ENCODE measurements at places on chromosomes 7 and 10.

- DNase-seq: no peak
These were observed 295.2 kb upstream of the CELF2 start for GRCh38 chr10:10722422-10722821.

DNA sequence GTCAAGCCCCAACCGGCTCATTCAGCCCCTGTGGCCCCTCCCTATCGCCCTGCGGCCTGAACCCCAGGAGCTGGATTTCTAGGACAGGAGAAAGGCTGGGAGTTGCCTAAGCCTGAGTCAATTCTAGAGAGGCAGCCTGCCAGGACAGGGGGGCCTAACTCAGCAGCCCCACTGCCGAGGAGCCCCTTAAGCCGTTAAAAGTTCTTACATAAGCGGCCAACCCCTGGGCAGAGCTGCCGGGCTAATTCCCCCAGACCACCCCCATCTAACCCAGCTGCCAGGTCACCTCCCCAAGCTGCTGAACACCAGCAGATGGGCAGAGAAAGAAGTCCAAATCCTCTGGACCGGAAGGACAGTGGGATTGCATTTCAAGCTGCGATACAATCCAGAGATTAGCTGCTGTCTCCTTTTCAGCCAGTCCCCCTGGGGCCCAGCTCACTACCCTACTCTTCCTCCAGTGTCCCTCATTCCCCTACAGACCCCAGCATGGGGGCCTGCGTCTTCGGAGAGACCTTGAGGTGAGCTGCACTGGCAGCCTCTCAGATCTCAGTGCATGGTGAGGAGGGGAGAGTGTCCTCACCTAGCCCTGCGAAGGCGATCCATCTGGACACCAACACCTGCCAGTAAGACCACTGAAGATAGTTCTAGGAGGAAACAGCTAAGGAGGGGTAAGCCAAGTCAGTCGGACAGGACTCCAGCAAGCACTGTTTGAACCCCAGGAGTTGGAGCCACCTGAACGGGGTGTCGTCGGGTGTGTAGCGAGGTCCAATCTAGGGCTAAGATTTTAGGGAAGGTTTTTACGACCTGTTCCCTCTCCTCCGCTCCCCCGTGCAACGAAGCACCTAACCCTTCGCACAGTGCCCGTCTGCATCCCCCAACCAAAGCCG is 830 bp downstream of the IMPDH1 start:
- no peak for DNase-seq

DNA sequence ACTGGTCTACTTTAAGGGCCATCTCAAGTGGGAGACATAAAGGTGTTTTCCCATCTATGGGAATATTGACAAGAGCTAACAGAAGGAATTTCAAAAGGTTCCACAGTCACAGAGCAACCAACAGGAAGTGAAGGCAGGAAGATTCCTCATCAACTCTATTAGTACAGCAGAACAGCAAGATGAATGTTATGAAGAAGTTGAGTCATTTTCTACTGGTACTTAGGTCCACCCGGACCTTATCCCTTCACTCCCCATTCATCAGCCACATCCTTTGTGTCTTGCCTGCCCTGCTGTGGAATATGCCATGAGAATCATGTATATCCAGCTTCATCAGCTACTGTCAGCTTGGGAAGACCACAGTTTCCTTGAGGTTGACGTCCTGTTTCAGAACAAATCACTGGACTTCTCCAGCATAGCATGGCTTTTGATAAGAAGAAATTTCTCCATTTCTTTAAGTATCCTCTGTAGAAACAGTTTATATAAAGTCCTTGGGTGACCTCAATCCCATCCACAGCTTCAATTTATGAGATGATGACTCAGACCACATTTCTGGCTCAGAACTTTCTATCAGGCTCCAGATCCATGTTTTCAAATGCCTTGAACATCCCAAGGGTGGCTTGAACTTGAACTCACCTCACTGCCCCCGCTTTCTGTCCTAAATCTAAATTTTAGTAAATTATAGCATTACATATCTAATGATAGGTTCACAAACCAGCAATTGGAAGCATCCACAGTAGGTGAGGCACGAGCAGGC is 84.9 kb upstream of the AGK start:
- DNase-seq: no peak

DNA sequence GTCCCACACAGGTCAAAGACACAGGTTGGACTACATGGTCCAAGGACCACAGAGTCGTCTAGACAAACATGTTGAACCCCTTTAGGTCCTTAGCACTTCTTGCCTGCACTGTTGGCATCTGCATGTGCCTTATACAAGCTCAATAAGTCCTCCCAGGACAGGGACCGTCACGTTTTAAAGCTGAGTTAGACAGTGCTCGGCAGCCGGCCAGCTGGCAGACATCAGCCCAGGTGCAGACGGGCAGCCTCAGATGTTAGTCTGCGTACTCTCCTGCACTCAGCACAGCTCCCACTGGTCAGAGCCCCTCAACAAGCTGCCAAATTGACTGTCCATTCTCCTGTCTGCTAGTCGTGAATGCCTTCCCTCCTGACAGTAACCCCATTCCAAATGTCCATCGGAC is 34.9 kb downstream of the PARP12 start:
- DNase-seq: no peak

DNA sequence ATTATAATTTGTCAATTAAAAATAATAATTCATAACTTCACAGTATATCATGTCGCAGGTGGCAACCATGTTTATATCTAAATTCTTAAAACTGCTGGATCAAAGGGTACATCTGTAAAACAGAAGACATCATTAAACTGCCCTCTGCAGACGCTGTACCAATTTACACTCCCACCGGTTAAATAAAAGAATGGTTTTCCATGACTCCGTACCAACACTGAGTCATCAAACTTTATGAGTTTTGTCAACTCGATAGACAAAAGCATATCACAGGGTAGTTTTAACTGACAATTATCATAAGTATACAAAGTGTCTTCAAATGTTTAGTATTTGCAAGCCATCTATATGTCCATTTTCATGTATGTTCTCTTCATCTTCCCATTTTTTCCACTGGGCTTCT is 5.7 kb upstream of the GSTK1 start:
- DNase-seq: no peak

- DNase-seq: no peak
These were observed 671.0 kb upstream of the FZD8 start for GRCh38 chr10:36313142-36313541.

DNA sequence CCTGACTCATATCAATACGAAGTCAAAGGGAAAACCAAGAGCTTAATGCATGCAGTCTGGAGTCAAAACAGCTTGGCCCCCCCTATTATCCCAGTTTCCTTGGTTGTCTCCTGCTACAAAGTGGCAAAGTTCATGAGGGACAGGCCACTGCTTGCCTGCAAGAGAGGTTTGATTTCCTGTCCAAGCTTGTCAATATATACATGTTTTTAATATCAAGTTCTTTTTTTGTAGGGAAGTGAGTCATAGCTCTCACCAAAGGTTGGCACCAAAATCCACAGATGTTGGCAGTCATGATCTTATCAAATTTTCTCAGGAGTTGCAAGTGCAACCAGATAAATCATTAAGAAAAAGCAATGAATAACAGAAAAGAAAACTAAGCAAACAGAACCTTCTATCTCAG is 176.8 kb downstream of the COBL start:
- no peak for DNase-seq

DNA sequence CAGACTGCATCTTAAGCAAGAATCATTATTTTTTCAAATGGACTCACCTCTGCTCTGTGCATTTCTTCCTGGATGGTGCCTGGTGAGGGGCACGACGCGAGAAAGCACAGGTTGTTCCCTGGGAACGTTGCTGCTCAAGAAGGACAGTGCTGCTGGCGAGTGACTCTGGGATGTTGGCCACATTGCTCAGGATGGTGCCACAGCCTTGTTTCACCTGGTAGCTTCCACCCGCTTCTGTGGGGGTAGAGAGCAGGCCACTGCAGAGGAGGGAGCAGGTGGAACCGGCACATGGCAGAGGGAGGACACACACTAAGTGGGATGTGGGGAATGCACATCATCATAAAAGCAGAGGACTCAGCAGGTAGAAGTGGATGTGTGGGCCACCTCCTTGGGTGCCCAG is 444.7 kb downstream of the TCERG1L start:
- no peak for DNase-seq

- DNase-seq: no peak
These were observed 47.7 kb downstream of the KIAA1217 start for GRCh38 chr10:24256619-24257107.

GRCh38 chr7:39819514-39819913 is 130.5 kb upstream of the CDK13 start:
- DNase-seq: no peak

DNA sequence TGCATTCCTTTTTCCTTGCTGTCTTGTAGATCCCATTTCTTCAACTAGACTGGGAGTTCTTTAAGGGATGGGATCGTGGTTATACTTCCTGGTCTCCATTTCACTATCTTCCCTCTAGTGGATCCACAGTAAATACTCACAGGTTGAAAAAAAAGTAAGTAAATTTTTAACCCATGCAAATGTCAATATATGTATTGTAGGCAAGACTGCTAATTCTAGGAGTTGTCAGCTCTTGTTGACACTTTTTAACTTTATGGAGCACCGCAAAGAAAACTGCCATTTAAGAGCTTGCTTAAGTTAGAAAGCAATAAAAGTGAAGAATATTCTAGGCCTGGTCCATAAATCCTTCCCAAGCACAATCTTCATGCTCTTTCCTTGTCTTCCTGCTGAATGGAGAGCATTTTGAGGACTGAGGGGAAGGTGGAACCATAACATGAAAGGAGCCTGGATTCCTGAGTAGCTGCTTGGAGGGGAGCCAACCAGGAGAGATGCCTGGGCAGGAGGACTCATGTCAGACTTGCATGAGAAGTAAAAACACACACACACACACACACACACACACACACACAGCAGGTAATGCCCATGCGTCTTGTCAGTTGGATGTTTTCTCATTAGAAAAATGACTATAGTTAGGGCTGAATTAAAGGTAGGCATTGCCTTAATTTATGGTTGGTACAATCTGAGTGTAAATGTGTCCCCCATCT is 32.2 kb downstream of the VWA2 start:
- peak; percentile 19 for DNase-seq

GRCh38 chr7:4267341-4268039 is 414.6 kb upstream of the FOXK1 start:
- DNase-seq: no peak

- no peak for DNase-seq
These were observed 4.3 kb downstream of the GPR22 start for GRCh38 chr7:107474104-107474521.

GRCh38 chr7:31705377-31705776 is 18.4 kb downstream of the PPP1R17 start:
- DNase-seq: no peak

- no peak for DNase-seq
These were observed 60.3 kb downstream of the AHCYL2 start for GRCh38 chr7:129285111-129285510.

DNA sequence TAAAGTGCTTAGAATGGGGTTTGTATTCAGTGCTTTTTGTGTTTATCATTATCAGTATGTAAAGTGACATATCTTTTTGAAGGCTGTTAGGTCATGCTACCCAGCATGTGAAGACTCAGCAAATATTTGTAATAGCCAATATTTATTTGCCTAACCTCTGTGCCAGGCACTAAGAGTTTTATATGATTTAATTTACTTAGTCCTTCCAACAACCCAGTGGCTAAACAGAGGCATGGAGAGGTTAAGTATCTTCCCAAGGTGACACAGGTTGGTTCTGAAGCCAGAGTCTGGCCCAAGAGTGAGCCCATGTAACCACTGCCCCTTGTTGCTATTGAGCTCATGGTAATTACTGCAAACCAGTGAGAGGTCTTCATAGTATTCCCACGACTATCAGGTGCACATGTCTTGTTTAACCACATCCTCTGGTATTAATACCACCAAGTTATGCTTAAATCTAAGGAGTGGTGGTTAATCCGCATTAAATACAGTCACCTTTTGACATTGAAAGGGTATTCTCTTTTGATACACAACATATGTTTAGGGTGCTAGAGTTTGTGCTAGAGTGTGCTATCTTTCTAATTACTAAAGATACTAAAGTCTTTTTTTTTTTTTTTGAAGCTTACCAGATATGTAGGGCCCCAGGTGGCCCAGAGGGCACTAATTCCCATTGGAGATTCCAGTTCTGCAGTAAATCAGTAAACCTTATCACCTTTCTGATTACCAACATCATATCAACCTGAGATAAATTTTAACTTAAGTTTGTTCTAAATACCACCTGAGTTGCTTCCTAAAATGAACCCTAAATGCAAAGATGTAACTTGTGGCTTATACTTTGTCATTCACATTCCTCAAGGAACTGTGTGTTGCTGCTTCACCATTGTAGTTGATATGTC is 2.9 kb downstream of the ADD3 start:
- DNase-seq: no peak

GRCh38 chr7:95508780-95509179 is 23.0 kb downstream of the ASB4 start:
- no peak for DNase-seq

DNA sequence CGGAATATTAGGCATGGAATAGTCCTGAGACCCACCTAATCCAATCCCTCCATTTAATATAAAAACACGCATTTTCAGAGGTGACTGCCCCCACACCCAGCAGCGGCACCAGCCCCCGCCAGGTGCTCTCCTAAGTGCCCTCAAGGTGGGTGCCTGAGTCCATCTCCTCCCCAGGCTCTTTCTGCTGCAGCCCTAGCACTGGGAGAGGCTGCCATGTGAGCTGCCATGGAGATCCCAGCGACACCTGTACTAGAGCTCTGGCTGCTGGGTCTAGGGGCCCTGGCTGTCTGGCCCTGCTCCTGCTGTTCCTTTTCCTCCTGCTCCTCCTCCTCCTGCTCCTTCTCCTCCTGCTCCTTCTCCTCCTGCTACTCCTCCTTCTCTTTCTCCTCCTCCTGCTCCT is 191.1 kb upstream of the BMPER start:
- no peak for DNase-seq

DNA sequence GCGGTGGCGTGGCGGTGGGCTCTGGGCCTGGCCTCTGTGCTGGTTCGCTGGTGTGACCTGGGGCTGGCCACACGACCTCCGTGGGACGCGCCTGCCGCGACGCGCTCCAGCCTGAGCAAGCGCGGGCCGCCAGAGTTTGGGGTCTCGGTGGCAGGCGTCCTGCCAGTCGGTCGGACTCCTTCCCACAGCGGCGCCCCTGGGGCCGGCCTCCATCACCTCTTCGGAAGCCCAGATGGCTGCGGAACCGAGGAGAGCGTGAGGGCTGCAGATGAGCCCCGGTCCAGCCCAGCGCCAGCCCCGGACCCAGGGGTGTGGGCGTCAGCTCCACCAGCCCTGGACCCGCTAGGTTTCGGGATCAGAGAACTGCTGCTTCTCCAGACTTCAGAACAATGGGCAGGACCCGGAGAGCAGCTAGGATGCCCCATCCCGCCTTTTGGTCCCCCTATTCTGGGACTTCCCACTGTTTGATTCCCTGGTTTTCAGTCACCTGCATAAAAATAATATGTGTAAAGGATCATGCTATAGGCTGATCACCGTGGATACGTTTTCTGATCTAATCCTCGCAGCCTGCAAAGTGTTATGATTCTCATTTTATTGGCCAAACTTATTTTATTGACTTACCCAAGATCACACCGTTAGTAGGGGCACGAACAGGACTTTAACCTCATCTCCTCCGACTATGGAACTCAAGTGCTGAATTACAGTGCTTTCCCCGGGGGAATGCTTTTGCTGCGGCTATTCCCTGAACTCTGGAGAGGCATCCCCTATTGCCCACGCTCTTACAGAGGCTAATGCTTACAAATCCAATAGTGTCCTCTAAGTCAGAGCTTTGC is 2.8 kb downstream of the CYP26C1 start:
- no peak for DNase-seq

- no peak for DNase-seq
These were observed 34.1 kb downstream of the DNAJB9 start for GRCh38 chr7:108603656-108604306.

- no peak for DNase-seq
These were observed 17.9 kb downstream of the FGFBP3 start for GRCh38 chr10:91891125-91892001.

Data from NCI-H1105 treated with DMSO at 0.1 percent for 48 hours (cell line).